Stimulated activated CD4-positive, alpha-beta T cell treated with anti-CD3 and anti-CD28 coated beads, Interleukin-2, amount 100 ng/mL, for 48 hours (primary cell): ENCODE measurements at places on chromosomes 5 and 9.

GRCh38 chr5:143019614-143020515 is 249.7 kb downstream of the ARHGAP26 start:
- DNase-seq: no peak

DNA sequence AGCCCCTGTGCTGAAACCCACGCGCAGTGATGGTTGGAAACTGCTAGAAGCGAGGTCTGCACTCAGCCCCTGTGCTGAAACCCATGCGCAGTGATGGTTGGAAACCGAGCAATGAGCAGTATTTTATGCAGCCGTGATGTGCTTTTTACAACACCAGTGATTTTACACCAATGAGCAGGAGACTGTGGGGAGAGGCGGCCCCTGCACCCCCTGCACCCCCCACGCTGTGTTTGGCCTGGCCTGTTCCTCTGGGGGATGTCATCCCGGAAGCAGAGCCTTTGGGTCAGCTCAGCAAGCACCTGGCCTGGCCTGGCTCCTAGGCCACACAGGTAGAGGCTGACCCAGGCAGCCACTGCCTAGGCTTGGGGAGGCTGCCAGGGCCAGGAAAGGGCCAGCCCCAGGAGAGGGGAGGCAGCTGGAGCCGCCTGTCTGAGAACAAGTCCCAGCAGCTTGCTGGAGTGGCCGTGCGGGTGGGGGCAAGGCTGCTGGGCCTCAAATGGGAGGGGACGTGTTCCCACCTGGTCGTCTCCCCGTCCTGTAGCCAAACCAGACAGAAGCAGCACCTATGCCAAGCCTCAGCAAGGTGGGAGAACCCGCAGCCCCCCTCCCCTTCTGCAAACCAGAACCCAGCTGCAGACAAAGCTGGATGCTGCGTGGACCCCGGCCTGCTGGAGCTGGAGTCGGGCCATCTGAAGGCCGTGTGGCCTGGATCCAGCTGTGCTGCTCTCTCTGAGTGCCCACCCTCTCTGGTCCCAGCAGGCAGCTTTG is 46.8 kb downstream of the DBH start:
- no peak for DNase-seq

- no peak for DNase-seq
Measured at GRCh38 chr9:126173401-126173800, 153.2 kb upstream of the MVB12B start.

DNA sequence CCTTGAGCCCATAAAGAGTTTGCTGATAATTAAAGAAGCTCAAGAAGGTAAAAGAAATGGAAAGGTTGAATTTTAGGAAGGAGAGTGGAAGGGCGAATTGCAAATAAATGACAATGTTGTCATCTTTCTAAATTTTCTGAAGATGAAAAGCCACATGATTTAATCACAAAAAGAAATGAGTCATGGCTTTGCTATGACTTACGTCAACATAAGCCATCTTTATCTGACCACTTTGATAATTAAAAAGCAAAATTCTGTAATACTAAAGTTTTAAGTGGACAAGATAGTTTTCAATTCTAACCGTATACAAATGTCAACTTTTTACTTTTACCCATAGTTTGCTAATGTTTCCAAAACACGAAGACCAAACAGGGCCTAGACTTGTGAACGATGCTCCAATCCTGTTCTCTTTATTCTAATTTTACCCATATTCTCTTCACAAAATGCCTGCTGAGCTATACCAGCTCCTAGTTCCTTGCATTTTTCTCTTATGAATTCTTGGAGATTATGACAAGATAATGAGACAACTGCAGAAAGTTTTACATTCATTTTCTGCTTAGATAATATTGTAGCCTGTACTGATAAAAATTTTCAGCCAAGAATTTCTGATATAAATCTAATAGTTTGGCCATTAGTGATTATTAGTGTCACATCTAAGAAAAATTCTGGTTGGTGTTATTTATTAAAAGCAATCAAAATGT is 21.8 kb upstream of the PRUNE2 start:
- DNase-seq: no peak

- no peak for DNase-seq
Measured at GRCh38 chr5:157516626-157517325, 56.8 kb downstream of the NIPAL4 start.

DNA sequence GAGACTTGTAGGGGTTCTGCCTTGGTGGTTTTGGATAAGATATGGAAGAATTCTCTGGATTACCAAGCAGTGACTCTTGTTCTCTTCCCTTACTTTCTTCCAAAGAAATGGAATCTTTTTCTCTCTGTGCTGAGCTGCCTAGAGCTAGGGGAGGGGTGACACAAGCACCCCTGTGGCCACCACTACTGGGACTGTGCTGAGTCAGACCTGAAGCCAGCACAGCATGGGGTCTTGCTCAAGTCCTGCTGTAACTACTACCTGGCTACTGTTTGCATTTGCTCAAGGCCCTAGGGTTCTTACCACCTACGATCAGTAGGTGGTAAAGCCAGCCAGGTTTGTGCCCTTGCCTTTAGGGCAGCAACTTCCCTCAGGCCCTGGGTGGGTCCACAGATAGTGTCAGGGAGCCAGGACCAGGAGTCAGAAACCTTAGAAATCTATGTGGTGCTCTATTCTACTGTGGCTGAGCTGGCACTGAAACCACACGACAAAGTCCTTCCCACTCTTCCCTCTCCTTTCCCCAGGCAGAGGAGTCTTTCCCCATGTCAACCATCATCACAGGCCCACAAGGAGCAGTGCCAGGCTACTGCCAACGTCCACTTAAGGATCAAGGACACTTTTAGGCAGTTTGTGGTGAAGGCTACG is 53.8 kb downstream of the SREK1 start:
- DNase-seq: no peak

DNA sequence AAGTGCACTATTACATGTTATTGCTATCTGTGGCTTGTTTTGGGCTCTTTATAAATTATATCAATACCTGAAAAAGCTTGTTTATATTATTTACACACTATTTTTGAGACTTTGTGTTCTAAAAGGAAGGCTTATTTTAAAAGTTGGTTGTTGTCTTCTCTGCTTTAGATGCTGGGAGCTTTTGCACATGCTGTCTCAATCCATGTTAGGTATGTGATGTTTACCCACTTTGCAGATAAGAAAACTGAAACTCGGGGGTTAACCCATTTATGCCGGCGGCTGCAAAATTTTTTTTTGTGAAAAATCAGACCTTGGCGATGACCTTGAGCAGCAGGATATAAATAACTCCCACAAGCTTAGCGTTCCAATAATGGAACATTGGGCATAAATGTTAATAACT is 212.9 kb downstream of the RANBP17 start:
- no peak for DNase-seq

- DNase-seq: no peak
Measured at GRCh38 chr5:176381423-176381822, 7.0 kb downstream of the NOP16 start.

GRCh38 chr5:90111364-90112032 is 298.1 kb downstream of the CETN3 start:
- DNase-seq: no peak

- DNase-seq: no peak
Measured at GRCh38 chr9:89866701-89867100, 261.9 kb downstream of the GADD45G start.

GRCh38 chr5:132064738-132065331 is 4.4 kb downstream of the IL3 start:
- DNase-seq: peak; percentile 88

DNA sequence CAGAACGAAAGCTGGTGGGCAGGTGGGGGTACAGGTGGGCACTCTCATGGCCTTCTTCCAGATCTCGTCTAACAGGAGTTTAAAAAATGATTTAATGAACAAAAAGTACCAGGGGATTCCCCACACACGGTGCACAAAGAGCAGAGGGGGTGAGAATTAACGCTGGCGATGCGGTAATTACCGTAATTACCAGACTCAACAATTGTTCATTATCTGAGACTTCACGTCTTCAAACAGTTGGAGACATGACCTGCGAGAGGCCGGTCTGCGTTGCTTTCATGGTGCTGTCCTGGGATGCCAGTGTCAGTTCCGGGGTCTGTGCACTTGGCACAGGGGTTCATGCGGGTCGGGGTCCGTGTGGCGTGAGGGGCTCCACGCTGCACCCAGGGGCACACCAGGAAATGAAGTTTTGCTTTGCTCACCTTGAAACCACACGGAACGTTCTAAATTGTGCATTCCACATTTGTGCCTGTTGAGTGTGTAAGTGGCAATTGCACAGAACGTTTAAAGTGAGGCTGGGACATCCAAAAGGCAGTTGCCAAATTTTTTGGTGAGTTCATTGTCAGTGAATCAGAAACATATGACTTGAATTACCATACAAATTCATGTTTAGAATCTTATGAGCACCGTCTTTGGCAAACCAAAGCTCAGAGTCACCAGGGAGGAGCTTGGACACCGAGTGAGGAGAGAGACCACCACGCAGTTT is 256.4 kb upstream of the IRX1 start:
- no peak for DNase-seq

GRCh38 chr5:3843706-3844105 is 248.1 kb downstream of the IRX1 start:
- DNase-seq: no peak

DNA sequence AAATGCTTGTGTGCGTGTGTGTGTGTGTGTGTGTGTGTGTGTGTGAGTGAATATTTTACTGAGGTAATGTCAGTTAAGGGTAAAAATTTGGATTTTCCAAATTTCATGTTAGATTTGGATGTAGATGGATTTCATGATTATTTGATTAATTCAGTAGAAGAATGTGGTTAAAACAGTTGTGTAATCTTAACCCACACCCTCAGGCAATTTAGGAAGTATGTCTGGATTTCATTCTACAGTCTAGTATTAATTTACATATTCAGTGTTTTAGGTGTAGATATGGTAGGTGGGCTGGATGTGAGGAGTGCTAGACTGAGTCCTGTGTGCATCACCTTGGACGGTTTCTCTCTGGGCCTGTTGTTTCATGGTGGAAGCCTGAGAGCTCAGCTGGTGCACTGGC is 99.1 kb upstream of the CKMT2 start:
- no peak for DNase-seq

DNA sequence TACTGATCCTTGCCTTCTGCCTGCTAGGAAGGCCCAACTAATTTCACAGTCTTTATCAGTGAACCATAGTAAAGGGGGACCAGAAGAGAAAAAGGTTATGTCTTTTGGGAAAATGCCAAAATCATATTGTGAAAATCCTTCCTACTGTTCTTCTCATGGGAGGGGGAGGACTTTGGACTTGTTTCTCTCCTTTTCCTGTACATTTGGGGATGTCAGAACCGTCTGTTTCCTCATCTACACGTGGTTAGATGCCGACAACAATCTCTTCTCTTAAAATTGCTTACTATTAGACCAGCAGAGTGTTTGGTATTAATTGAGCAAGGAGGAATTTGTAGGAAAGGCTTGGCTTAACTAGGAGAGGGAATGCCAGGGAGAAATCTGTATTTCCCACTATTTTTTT is 77.2 kb downstream of the TMC1 start:
- DNase-seq: no peak

DNA sequence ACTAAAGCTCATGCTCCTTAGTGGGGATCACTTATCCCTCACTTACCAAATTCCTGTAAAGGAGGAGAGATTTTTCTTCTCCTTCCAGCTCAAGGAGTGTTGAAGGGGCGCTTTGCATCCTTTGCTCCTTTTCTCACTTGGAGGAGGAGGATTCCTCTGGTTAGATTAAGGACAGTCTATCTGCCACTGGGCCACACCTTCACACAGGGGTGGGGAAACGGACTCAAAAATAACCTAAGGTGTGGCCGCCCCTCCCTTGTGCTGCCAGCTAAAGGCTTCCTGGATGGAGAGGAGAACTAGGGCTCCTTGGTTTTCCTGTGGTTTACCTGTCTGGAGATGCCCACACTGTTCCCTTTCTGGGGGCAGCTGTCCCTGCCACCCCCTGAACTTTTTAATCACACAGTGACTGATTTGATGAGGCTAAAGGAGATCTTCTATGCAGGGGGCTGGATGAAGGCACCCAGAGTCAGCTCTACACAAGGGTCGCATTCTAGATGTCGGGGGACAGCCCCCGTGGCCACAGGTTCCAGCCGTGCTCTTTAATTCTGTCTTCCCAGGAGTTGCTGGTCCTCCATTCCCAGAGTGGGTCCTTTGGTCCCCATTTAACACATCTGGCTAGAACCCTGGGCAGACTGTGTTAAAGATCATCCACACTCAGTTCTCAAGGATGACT is 14.4 kb downstream of the GLRX start:
- no peak for DNase-seq

GRCh38 chr9:24582146-24583126 is 36.7 kb upstream of the IZUMO3 start:
- DNase-seq: no peak

- DNase-seq: no peak
Measured at GRCh38 chr5:141597394-141597793, 21.4 kb downstream of the DIAPH1 start.

DNA sequence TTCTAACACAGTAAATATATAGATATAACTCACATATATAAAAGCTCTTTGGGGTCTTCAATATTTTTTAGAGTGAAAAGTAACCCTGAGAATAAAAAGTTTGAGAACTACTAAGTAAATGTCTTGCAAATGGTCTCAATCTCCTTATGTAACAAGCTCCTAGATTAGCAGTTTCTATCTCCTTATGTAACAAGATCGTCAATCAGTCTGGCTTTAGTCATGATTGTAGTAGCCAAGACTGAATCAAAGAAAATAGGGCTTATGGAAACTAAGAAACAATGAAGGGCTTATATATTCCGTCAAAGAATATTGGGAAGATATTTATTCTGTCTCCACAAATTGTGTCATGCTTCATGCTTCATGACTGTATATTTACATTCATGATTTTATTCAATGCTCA is 22.4 kb upstream of the FREM1 start:
- no peak for DNase-seq

- no peak for DNase-seq
Measured at GRCh38 chr9:8864545-8864896, 1064.9 kb upstream of the DMAC1 start.
